ENCODE measurements at places on chromosomes 13 and 19.

GRCh38 chr13:40476175-40476958 is 190.1 kb downstream of the FOXO1 start:
- no peak for DNase-seq

- DNase-seq: no peak
Observed at GRCh38 chr19:11405846-11406643, 13.1 kb downstream of the RGL3 start.

DNA sequence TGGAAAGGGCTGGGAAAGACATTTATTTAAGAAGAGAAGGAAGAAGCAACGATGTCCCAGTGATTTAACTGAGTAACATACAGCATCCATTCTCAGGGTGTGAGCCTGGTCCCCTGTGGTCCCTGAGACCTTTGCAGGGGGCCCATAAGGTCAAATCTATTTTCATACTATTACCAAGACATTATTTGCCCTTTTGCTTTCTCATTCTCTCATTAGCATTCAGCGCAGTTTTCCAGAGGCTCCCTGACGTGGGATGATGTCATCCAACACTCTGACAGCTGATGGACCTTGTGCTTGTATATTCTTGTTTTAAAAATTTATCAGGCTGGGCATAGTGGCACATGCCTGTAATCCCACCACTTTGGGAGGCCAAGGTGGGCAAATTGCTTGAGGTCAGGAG is 18.3 kb upstream of the HNRNPUL1 start:
- DNase-seq: no peak

DNA sequence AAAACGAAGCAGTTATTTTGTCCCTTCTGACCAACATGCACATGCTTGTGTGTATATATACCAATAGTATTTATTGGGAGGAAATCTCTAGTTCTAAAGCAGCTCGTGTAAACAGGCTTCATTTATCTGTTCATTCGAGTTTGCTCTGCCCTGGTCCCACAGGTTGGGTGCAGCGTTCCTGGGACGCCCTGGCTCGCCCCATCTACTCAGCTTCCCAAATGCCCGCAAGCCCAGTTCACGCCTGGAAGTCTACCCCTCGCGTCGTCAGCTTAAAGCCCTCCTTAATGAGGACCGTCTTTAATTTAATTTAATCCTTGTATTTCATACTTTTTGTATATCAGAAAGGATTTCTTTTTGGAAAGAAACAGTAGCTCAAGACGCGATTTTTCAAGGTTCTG is 604 bp downstream of the THSD1 start:
- no peak for DNase-seq

DNA sequence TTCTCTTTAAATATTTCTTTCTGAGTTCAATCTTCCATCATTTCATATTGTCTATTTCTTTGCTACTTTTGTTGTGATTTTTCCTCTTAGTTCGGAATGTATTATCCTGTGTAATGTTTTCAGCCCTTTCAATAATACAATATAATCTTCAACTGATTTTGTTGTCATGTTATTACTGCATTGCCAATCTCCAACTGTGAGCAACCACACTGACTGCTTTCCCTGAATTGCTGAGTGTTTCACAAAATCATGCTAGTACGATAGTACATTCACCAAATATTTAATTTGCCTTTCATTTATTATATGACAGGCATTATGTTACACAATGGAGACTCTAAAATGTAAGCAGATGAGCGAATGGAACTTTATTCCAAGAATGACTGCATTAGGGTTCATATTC is 744.3 kb upstream of the ATXN8OS start:
- no peak for DNase-seq

- no peak for DNase-seq
Observed at GRCh38 chr13:98466634-98467236, 110.2 kb downstream of the STK24 start.

- no peak for DNase-seq
Observed at GRCh38 chr13:39226359-39226758, 188.1 kb downstream of the NHLRC3 start.

- DNase-seq: no peak
Observed at GRCh38 chr19:10132905-10133304, 13.2 kb upstream of the EIF3G start.

DNA sequence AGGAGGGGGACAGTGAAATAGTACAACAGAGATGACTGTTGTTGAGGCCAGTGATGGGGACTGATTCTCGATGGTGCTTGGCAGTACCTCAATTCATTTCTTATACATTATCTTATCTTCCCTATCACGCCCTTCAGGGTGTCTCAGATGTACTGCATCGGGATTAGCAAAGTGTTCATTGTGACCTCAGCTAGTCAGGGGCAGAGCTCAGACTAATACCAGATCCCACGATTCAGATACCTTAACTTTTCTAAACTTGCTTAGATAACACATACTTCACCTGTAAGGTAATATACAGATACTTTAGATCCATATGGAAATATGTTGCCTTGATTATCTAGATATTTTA is 720.6 kb downstream of the EFNB2 start:
- DNase-seq: no peak

DNA sequence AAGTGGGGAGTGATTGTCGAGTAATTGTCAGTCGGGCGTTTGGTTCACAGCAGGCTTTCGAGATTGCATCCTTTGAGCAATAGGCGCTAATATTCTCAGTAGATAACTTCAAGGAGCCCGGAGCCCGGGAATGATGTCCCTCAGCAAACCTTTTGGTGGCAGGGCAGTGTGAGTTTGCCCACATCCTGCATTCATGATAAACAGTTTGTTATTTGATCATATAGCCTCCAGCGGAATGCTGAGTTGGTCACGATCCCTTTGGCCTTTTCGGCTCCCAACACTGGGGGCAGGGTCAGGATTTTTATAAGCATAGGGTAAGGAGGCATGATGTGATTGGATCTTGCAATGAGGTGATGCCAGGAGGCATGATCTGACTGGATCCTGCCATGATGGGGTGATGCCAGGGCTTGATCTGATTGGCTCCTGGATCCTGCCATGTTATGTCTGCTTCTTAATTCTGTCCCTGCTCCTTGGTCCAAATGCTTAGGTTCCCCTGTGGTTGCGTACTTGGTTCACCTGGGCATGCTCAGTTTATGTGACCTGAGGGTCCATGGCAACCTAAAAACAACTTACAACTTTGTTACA is 38.2 kb upstream of the IGSF23 start:
- DNase-seq: no peak

- no peak for DNase-seq
Observed at GRCh38 chr13:114097212-114097892, 35.1 kb downstream of the RASA3 start.

- DNase-seq: peak; percentile 48
Observed at GRCh38 chr19:49017666-49018351, 918 bp upstream of the LHB start.

DNA sequence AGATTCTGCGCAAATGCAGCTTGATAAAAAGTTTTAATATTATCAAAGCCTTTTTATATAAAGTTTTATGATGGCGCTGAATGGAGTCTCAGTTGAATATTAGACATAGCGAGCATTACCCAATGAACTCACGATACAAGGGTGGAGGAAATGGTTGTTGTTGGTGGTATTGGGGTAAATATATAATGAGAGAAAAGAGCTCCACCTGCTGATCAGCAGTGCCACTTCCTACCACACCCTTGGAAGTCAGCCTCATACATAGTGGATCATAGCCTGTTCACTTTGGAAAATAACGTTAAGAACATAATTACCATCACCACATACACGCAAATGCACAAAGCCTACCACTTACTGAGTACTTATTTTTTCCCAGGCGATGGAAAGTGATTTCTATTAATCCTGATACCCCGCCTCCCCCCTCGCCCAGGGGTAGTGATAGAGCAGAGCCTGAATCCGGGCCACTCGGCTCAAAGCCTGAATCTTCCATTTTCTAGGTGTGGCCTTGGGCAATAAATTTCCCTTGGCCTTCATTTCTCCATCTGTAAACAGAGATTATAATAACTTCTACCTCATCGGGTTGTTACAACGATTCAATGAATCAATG is 358.3 kb downstream of the KLF5 start:
- no peak for DNase-seq

- no peak for DNase-seq
Observed at GRCh38 chr13:67136157-67136556, 94.0 kb downstream of the PCDH9 start.

DNA sequence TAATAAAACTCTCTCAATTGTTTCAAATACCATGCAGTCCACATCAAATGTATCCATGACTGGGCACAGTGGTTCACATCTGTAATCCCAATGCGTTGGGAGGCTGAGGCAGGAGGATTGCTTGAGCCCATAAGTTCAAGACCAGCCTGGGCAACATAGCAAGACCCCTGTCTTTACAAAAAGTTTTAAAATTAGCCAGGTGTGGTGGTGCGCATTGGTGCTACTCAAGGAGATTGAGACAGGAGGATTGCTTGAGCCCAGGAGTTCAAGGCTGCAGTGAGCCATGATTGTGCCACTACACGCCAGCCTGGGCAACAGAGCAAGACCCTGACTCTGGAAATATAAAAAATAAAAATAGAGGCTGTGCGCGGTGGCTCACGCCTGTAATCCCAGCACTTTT is 5.0 kb downstream of the CLIP3 start:
- no peak for DNase-seq

GRCh38 chr13:55653497-55653896 is 1487.2 kb upstream of the PRR20A start:
- DNase-seq: no peak

- no peak for DNase-seq
Observed at GRCh38 chr13:113835461-113836270, 28.2 kb downstream of the GAS6 start.

GRCh38 chr19:35266520-35267352 is 2.0 kb upstream of the USF2 start:
- no peak for DNase-seq

- no peak for DNase-seq
Observed at GRCh38 chr13:66681403-66681802, 548.7 kb downstream of the PCDH9 start.

GRCh38 chr13:21901336-21901735 is 230.5 kb downstream of the FGF9 start:
- no peak for DNase-seq

GRCh38 chr19:18419699-18420460 is 682 bp downstream of the SSBP4 start:
- DNase-seq: no peak

GRCh38 chr13:46173656-46174055 is 8.3 kb downstream of the LCP1 start:
- no peak for DNase-seq

- DNase-seq: no peak
Observed at GRCh38 chr19:10920288-10920655, 8.2 kb downstream of the YIPF2 start.

- no peak for DNase-seq
Observed at GRCh38 chr19:18629166-18630088, 7.4 kb upstream of the KLHL26 start.

DNA sequence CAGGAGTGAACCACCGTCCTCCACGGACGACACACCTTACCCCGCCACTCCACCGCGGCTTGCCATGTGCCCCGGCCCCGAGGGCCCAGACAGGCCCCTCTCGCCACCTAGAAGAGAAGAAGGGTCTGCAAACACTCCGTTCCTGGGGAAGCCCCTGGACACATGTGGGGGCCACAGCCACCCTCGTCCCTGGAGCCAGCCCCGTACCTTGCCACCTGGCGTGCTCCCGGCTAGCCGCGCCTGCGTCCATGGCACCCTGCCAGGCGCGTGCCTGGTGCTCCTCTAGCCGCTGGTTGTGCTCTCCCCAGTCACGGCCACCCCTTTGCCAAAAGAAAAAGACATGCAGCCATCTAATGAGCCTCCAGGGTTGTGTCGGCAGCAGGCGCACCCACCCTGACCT is 19.9 kb upstream of the TINCR start:
- DNase-seq: no peak

GRCh38 chr13:28346154-28346553 is 148.8 kb downstream of the FLT1 start:
- DNase-seq: no peak

DNA sequence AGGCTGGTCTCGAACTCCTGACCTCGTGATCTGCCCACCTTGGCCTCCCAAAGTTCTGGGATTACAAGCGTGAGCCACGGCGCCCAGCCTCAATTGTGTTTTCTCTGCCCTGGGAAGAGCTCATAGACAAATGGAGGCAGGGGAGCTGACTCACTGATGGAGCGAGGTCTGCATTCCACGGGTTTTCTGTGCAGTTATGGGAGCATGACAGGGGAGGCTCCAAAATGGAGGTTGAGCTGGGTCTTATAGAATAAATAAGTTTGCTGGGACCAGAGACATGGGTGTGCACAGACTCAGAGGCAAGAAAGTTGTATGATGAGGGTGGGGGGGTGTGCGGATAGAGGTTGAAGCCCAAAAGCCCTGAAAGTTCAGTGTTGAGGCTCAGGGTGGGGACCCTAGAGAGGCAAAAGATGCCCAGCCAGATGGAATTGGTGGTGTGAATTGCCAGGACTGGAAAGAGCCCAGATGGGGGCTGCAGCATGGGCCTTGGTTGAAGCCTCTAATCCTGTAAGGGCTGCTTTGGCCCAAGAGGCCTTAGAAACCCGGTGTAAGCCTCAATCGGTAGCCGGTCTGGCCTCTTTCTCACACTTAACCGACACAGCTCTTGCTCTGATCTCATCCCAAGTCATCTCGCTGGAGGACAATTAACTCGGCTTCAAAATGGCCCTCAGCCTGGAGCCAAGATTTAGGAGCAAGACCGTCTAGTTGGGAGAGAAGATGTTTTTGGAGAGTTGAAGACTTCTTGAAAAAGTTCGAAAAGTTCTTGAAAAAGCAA is 1.9 kb downstream of the TPM4 start:
- DNase-seq: no peak

DNA sequence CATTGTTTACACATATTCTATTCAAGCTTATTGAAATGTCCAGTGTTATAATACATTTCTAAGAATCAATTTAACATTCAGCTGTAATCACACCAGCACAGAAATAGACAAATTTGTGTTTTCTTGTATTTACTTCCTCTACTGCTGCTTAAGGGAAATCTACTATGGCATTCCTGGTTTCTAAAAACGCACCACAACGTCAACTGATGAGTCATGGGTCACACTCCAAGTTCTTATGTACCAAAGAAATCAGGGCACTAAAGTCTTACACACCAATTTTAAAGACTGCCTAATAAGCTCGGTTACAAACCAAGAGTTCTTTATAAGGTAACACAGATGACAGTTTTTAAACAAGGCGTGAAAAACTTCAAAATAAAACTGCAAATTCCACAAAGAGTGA is 13.2 kb downstream of the LNX2 start:
- no peak for DNase-seq

GRCh38 chr13:40215311-40215710 is 451.1 kb downstream of the FOXO1 start:
- DNase-seq: no peak

DNA sequence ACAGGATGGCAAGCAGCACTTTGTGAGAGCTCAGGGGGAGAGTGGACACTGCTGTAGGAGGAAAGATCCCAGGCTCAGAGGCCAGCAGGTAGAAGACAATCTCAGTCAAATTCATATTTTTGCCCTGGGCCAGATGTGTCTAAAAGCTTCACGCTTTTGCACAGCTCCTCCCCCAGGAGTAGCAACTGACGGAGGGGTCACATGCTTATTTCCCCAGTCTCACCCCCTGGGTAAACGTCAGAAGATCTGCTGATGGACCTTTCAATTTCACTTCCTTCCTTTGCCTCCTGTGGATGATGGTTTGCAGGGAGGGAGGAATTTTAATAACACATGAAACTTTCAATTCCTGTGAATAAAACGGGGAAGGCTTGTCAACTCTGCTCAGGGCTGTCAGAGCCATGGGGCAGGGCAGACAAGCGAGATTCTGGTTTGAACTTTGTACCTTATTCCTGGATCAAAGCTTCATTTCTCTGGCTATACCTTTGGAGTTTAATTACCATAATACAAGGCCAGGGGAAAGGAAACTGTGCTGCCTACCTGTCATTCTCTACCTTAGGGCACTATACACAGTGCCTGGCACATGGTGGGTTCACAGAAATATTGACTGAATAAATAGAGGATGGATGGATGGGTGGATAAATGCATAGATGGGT is 41.0 kb downstream of the POU4F1 start:
- no peak for DNase-seq

Measured in activated CD4-positive, alpha-beta T cell treated with anti-CD3 and anti-CD28 coated beads, Interleukin-2, amount 50 U/mL, for 24 hours (primary cell).